ENCODE measurements at places on chromosomes 11 and 22. TPM values are rescaled to one million over a fixed set of nuclear protein-coding genes. Genes with fewer than 3 reads are reported as not detected.
A peak's percentile ranks its signal among the peaks of the same experiment; 100 is the strongest.

DNA sequence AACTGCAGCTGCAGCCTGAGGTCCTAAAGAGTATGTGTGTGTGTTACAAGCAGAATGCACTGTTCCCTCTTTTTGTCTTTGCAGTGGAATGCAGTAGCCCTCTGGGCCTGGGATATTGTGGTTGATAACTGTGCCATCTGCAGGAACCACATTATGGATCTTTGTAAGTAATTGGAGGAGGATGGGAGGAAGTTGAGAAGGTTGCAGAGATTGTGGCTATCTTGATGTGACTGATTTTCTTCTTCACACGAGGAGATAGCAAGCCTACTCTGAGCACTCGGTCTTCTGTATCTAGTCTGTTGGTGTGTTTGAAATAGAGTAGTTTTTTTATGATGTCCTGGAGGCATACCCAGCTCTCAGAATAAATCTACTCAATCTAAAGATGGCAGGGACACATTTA lies 2.3 kb downstream of the RBX1 start:
- DNase-seq: peak; percentile 30

- DNase-seq: peak; percentile 97
Measured at GRCh38 chr11:128488471-128488870, 98.9 kb downstream of the ETS1 start.

DNA sequence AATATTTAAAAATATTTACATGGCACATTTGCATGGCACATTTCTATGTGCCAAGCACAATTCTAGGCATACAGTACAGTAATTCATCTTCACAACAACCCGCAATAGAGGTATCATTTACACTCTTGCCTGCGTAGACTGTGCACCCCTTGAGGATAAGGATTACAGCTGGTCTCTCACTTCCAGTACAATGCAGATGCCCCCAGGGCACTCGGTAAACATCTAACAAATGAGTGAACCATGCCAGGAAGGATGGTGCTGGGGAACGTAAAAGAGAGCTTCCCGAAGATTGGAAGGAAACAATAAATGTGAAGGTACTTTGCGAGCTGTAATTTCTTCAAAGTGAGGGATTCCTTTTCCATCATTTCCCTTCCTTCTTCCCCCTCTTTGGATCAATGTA lies 1.3 kb downstream of the PRPF19 start:
- DNase-seq: no peak

DNA sequence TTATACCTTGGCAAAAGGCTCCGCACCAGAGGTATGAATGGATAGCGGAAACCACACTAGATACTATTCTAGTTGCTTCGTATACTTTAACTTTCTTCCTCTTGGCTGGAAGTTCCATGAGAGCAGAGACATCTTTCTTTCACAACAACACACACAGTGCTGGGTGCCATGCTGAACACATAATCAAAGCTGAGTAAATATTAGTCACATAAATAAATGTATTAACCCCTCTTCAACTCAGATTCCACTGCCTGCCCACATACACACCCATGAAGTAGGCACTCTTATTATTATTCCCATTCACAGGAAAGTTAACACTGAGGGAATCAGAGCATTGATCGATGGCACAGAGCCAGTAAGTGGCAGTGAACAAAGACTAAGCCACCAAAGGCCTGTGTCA lies 35.4 kb downstream of the SPON1 start:
- no peak for DNase-seq

- DNase-seq: no peak
Measured at GRCh38 chr11:66006891-66007176, 4.5 kb downstream of the BANF1 start.

GRCh38 chr11:18253233-18253632 lies 4.8 kb upstream of the SAA2 start:
- no peak for DNase-seq

GRCh38 chr22:36824655-36825054 lies 7.8 kb upstream of the PVALB start:
- DNase-seq: no peak

- DNase-seq: no peak
Measured at GRCh38 chr22:48404801-48405447, 1422.7 kb downstream of the BRD1 start.

- peak; percentile 3 for DNase-seq
Measured at GRCh38 chr11:102680945-102681344, 24.6 kb downstream of the MMP27 start.

DNA sequence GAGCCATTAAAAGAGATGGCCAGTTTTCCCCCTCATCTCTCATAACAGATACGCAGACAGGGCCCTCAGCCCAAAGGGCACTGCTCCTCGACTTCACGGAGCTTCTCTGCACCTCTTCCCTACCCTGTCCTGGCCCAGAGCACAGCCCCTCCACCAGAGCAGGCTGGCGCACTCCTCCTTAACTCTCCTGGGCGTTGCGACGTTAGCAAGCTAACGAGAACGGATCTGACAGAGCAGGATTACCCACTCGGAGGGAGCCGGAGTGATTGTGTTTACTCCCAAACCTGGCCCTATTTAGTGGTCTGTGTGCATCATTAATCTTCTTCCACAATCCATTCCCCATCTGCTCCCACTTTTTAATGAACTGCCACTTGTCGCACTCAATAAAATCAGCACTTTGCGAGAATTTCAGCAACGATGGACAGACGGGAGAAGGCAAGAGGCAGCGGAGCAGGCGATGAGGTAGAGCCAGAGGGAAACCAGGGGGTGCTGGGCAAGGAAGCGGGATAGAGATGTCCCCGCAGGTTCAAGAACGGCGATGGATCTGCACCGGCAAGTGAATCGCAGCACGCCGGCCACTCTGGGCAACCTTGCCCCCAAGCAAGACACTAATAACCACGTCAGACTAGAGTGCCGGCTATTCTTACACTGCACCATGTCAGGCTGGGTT lies 159.4 kb downstream of the BUD13 start:
- DNase-seq: no peak

DNA sequence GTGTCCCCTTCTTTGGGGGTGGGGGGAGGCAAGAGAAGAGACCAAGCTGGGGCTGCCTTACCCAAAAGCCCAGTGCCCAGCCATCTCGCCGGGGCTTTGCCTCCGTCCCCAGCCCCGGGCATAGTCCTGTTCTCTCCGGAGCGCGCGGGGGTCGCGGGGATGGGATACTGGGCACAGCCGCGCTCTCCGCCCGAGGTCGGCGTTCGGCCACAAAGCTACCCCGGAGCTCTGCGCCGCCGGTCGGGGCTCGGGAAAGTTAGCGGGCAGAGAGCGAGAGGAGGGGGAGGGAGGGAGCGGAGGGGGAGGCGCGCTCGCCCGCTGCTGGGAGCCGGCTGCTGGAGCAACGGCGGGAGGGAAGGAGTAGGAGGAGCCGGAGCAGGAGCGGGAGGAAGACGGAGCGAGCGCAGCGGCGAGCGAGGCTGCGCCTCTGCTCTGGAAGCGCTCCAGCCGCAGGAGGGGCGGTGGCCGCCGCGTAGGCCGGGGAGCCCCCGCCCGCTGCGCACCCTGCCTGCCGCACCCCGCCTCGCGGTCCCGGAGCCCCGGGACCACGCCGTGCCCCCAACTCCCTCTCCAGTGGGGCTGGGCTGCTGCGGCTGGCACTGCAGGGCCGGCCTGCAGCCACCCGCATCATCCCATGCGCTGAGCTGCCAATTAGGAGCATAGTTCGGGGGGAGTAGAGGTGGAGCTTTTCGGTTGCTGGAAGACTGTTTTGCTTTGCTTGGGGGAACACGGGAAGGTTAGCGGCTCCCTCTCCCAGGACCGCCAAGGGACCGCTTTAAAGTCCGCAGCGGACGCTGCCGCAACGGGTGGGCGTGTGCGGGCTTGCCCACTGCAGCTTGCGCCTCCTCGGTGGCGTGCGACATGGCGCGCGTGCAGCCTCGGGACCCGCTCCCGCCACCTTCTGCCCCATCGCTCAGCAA lies at the start of gene SCN4B:
Gene SCN4B (minus strand): TSS at position 272 of the 920 bp plus-strand sequence. CDS start 150 bp downstream, at position 122.
- DNase-seq: peak; percentile 47

- DNase-seq: no peak
Measured at GRCh38 chr11:45031912-45032519, 81.3 kb upstream of the TP53I11 start.

DNA sequence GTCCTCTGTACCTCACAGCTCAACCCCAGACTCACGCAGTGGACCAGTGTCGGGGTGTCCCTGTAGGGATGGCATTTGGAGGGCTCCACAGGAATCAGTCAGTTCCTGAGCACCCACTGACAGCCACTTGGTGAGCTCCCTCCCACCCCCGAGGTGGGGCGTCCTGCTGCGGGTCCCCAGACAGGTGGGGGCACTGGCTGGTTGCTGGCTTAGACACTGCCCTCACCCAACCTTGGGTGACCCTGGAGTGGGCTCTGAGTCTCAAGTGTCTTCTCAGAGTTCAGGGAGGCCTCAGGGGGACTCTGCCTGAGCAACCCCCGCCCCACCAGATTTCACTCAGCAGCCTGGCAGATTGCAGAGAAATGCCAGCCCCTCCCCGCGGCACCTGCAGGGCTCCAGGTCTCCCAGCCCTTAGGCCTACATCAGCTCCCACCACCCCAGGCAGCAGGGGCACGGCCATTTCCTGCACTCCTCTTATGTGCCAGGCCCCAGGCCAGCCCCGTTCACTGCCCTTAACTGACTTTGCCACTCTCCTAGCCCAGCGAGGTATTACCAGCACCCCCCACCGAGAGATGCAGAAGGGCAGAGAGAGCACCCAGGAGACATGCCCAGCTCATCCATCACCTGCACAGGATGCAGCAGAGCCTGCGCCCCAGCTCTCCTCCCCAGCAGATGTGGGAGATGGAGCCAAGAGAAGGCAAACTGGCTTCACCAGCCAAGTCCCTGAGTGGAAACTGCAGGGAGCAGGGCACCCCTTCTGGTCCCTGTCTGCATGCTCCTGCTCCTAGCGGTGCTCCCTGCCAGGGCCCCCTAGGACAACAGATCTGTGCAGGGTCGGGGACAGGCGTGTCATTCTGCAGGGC lies 2.4 kb downstream of the PRR5 start:
- DNase-seq: no peak

GRCh38 chr22:47600791-47601625 lies 838.6 kb downstream of the TBC1D22A start:
- DNase-seq: no peak

CCDC15 gene
- 1.0 TPM for total RNA-seq

DERL3 gene
- total RNA-seq: 0.82 TPM

OR2AG1 gene
- total RNA-seq: not detected

RIC3 gene
- 3.0 TPM for total RNA-seq

OR51I1 gene
- not detected for total RNA-seq

C11orf86 gene
- not detected for total RNA-seq

SBF1 gene
- 69.6 TPM for total RNA-seq

MMP12 gene
- not detected for total RNA-seq

MS4A8 gene
- not detected for total RNA-seq

PLA2G3 gene
- total RNA-seq: not detected

OR52I1 gene
- total RNA-seq: not detected

OR10V1 gene
- total RNA-seq: not detected

ARHGAP8 gene
- 1.3 TPM for total RNA-seq

Measured in astrocyte (in vitro differentiated cells and primary cell).